ENCODE measurements at places on chromosomes 5 and 9.
A peak's percentile ranks its signal among the peaks of the same experiment; 100 is the strongest.

DNA sequence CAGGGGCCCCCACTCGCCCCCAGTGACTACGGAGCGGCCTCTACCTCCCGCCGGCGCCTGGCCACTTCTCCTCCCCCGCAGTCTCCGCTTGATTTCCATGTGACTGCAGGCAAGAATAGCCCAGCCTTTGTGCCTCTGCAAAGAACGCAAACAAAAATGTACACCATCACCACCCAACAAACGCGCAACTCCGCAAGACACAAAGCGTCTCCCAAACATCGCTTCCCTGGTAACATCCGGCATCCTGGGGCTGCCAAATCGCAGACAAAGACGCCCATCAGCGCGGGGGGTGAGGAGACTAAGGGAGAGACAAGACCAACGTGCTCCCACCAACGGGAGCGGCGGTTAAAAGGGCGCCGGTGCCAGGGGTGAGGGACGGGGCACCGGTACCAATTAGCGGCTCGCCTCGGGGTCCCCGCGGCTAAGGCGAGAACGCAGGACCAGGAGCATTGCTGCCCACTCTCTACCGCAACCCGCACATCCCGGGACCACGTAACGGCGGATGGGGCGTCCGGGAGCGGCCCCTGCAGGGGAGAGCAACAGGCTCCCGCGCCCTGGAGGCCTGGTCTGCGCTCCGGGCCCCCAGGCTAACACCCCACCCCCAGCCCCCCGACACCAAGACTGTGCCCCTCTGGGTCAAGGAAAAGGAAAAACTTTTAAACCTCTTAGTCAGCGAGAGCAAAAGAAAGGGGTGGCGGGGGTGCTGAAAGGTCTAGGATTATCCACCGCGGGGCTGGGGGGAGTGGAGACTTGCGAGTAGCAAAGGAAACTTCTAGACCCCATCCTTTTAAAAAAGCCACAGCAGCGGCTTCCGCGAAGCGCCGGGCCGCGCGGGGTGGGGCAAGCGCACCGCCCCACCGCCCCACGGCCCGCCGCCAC, 885 bp downstream of the MPDZ start:
- DNase-seq, result no peak

GRCh38 chr5:9558319-9558965, 12.6 kb upstream of the SEMA5A start:
- DNase-seq, result no peak

GRCh38 chr5:91223886-91224285, 159.2 kb downstream of the ARRDC3 start:
- DNase-seq, result no peak

GRCh38 chr5:165231821-165232508, 1726.5 kb downstream of the MAT2B start:
- no peak for DNase-seq

DNA sequence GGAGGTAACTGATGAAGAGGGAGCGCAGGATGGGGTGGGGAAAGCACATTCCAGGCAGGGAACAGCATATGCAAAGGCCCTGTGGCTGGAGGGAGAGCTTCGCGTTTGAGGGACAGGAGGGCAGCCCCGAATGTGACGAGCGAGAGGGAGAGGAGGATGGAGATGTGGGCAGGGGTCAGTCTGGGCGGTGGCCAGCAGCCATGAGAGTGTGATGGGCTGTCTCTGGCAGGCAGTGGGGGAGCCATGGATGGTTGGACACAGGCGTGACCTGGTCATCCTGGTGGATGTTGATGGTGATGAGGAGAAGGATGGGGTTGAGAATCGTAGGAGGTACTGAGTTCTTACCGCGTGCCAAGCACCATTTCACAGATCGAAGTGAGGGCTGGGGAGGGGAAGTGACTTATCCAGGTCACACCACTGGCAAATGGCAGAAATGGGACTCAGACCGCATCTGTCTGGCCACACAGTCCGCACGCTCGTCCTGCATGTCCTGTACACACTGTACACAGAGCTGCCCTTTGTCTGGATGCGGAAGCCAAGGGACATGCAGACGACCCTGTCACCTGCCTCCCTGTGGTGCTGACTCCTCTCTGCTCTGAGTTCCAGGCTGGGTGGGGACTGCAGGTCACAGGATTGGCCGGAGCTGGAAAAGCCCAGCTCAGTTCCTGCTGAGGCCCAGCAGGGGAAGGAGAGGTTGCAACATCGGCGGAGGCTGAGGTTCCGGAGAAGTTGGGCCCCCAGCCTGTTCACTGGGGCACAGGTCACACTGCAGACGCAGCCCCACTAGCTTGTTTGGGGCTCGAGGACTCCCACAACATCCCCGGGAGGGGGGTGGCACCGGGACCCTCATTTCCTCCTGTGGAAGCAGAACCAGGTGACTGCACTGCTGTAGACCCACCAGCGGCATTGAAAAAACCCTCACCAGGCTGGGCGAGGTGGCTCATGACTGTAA, 165.6 kb upstream of the IER5L start:
- DNase-seq, result no peak

GRCh38 chr9:126883636-126884035, 23.2 kb downstream of the ZBTB34 start:
- DNase-seq, result no peak

GRCh38 chr9:91740701-91741100, 209.3 kb downstream of the ROR2 start:
- no peak for DNase-seq

DNA sequence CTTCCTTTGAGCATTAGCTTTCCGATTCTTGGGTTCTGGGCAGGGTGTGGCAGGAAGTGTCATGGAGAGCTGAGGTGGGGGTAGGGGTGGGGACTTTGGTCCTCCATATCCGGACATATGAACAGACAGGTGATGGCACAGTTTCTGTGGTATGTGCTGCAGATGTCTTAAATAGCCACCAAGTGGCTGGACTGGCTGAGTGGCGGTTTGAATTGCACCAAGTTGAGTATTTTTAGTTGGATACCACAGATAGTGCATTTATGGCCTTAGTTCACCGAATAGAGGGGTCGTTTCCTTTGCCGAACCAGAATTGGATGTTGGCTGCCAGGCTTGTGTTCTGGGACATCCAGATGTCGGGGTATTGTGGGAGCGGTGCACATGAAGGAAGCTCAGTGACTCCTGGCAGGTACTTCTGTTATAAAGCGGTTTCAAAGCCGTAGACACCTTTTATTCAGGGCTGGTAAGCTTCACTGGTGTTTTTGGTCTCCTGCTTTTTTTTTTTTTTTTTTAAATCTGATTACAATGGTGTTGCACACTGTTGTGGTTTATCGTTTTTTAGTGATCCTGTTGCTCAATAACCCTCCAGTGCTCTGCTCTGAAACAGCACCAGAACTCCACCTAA, 15.1 kb upstream of the TNFAIP8 start:
- no peak for DNase-seq

DNA sequence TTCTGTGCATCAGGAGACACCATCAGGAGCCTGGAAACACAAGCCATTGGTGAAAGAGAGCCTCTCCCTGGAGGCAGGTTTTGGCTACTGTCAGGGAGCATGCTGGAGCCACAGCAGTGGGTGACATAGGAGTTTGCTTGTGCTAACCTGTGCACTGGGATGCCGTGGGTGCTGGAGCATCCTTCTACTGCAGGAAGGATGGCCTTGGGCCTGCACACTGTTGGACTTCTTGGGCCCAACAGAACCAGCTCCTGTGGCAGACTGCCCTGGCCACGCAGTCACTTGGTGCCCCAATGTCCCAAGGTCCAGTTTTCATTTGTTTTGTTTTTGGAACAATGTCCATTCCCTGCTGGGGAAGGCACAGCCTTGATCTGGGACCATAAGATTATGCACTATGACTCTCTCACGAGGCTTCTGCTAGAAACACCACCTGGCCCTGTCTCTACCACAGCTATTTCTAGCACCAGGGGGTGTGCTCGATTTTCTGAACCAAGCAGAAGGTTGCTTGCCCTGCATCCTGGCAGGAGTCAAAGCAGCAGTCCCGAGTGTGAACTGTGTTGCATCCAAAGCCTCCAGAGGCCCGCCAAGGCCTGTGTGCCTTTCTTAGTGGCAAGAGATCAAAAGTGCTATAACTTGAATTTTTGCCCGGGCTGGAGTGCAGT, 5.5 kb upstream of the LTC4S start:
- no peak for DNase-seq

DNA sequence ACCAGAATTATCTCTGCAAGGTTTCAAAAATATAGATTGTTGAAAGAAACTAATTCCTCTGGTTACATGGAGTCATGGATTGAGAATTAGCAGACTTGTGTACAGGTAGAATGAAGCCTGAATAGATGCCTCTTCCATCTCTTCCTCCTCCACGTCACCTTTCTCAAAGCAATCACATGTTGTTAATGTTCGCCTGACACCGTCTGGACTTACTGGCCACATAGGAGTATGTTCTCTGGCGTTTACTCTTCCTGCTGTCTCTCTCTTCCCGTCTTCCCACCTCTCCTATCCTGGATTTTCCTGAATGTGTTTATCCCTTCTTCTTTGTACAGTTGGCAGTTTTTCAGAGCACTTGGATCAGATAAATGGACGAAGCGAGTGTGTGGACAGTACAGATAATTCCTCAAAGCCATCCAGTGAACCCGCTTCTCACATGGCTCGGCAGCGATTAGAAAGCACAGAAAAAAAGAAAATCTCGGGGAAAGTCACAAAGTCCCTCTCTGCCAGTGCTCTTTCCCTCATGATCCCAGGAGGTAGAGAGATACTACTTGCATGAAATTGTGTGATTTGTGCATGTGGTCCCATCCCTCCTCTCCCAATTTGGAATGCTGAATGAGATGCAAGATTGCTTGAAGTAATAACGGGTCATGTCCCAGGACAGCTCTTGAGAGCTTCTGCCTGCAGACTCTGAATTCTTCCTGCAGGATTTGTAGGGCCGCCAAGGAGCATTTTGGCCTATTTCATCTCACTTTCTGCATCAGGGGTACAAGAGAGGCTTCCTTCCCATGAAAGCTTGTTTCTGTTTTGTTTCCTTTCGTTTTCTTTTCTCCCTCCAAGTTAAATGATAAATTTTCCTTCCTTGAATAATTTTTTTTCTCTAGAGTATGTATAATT, 47.3 kb downstream of the CD180 start:
- no peak for DNase-seq

DNA sequence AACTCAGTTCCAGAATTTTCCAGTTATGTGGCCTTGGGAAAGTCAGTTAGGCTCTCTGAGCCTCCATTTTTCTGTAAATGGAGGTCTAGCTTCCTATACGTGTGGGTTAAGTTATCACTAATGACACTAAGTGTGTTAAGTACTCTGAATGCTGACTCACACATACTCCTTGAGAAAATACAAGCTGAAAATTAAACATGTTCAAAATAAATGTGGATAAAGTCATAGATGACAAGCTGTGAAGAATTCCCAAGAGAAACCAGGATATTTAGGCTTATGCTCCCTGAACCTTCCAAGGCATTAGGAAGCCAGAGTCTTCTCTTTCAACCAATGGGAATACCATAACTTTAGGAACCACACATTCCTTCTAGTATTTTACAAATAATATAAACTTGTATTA, 58.1 kb downstream of the ABCA1 start:
- no peak for DNase-seq

DNA sequence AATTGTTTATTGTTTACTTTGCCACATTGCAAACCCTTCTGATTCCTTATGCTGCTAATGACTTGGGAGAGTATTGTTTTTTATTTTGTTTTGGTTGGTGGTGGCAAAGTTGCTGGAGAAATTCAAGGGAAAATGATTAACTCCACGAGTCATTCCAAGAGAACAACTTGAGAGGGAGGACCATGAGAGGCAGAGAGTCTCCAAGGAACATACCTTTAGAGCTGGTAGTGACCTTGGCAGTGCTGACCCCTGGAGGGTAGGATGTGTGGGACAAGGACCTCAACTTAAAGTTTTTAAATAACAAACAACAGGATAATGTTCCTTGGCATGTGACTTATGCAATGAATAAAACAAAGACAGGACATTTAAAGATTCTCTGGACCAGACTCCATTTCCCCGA, 139.7 kb downstream of the LRRC70 start:
- no peak for DNase-seq

- DNase-seq, result no peak
These were observed 1.7 kb downstream of the RACK1 start for GRCh38 chr5:181242031-181242451.

- DNase-seq, result no peak
These were observed 1.4 kb downstream of the PRR16 start for GRCh38 chr5:120465436-120465961.

GRCh38 chr5:14153071-14153864, 10.1 kb downstream of the TRIO start:
- no peak for DNase-seq

- no peak for DNase-seq
These were observed 87.8 kb downstream of the RAI14 start for GRCh38 chr5:34743878-34744277.

GRCh38 chr9:127698985-127699670, 7.7 kb upstream of the CFAP157 start:
- peak; percentile 72 for DNase-seq

GRCh38 chr5:144315994-144316634, 145.4 kb downstream of the KCTD16 start:
- no peak for DNase-seq

GRCh38 chr9:89477384-89477783, 20.5 kb downstream of the SEMA4D start:
- no peak for DNase-seq

- DNase-seq, result no peak
These were observed 51.7 kb upstream of the RIC1 start for GRCh38 chr9:5577225-5577624.

- DNase-seq, result no peak
These were observed 30.5 kb downstream of the XRCC4 start for GRCh38 chr5:83107692-83108420.

DNA sequence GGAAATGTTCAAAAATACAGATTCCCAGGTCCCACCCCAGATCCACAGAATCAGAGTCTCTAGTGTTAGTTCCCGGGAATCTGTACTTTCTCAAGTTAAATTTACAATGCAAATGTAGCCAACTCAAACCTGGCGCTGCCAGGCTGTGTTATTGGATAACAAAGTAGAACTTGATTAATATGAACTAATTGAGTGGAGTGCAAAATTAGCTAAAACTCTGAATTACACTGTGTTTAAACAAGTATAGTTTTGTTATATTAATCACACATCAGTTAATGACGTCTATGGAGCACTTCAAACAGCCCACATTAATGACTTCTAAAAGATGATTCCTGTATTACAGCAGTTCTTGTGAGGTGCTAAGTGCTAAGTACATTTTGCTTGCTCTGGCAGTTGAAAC, 32.4 kb upstream of the CYFIP2 start:
- no peak for DNase-seq

DNA sequence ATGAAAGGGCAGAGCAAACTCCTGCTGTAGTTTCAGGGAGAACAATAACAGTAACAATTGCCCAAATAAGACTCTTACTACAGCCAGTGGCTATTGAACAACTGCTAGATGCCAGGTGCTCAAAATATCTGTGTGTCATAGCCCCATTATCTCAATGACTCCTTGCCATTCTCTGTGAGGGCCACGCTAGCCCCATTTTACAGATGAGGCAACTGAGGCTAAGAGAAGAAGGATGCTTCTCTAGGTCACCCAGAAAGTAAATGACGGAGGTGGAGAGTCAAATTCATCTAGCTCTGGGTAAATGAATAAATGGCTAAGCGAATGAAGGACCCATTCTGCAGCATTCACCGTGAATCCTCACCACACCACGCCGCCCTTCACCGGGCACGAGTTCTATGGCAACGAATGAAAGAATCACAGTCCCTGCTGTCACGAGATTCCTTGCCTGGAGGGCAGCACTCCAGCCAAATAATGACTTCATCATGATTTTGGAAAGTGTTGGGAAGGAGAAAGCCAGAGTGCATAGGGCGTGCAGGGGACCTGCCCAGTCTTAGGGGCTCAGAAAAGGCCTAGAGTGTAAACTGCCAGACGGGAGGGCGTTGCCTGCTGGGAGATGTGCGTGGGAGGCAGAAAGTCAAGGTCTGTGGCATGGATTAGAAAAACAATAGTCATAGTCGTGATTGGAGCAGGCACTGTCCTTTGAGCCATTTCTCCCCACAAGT, 147.2 kb downstream of the C9orf50 start:
- DNase-seq, result no peak
